ENCODE measurements at places on chromosomes 16 and 17. TPM values are rescaled to one million over a fixed set of nuclear protein-coding genes. Genes with fewer than 3 reads are reported as not detected.

Gene DCAF7
- total RNA-seq, result 47.5 TPM

Gene RAMP2
- total RNA-seq, result not detected

Gene TBC1D3I
- total RNA-seq, result not detected

Gene CDH1
- 355 TPM for total RNA-seq

Gene SRCIN1
- total RNA-seq, result 0.17 TPM

Gene DGKE
- 13.4 TPM for total RNA-seq

Gene KRT12
- not detected for total RNA-seq

Gene TLCD2
- total RNA-seq, result 2.2 TPM

Gene CCR7
- 0.17 TPM for total RNA-seq

Gene NDRG4
- 3.8 TPM for total RNA-seq

Gene MILR1
- total RNA-seq, result 0.33 TPM

Gene PDF
- 19.1 TPM for total RNA-seq
